ENCODE measurements at places on chromosomes 3 and 15.

- no peak for DNase-seq
- H3K27me3 ChIP-seq: no peaks in the 10 kb centered on the region
- peaks cover 18% of the 10 kb centered on the region for H3K4me1 ChIP-seq
- peak overlapping the region; percentile 20 for H3K4me3 ChIP-seq
These were observed 12.4 kb downstream of the PCYT1A start for GRCh38 chr3:196275126-196275525.

DNA sequence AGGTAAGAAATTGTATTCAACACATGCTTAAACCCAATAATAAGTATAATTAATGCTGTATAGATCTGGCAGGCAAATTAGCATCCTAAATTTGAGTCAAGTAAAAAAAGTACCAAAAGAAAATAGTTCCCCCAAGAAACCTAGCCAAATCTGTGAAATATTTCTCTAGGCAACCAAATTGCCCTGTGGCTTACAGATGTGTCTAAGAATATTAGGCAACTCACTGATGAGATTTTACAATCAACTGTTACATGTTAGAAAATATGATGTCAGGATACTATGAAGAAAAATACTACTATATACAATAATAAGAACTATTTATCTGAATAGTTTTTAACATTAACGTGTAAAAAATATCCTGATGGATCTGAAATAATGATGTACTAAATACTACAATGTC lies 397.1 kb downstream of the TIGIT start:
- H3K27ac ChIP-seq: no peak overlapping the region
- no peak for DNase-seq
- H3K4me1 ChIP-seq: no peaks in the 10 kb centered on the region
- H3K27me3 ChIP-seq: no peaks in the 10 kb centered on the region

DNA sequence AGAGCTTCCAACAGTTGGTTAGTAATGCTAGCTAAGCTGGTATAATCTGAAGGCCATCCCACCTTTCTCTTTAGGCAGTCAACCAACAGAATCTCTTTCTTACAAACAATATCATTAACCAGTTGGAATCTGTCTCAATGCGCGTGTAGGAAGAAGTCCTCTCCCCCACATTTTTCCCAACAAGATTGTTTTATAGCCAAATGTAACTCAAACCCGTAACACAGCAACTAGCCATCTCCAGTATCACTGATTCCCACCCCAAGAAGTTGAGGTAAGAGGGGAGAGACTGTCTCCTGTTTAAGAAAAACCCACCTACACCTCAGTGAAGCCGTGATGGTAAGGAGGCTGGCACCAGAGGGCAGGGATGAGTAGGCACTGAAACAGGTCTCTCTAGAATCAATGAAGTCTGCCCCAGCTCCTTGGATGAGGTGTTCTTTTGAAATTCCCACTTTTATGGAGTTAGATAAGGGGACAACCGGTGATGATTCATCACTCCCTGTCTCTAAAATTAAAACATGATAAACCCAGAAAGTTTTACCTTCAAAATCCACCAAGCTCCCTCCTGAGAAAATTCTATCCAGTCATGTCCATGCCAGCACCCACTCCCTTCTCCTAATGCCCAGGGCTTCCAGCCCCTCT lies 30.9 kb downstream of the CDC25A start:
- DNase-seq: no peak
- H3K27ac ChIP-seq: no peak overlapping the region
- H3K27me3 ChIP-seq: no peaks in the 10 kb centered on the region
- no peak overlapping the region for H3K4me3 ChIP-seq
- H3K4me1 ChIP-seq: no peaks in the 10 kb centered on the region

- no peaks in the 10 kb centered on the region for H3K36me3 ChIP-seq
- H3K4me3 ChIP-seq: no peak overlapping the region
- no peak for DNase-seq
- no peak overlapping the region for H3K27ac ChIP-seq
- no peaks in the 10 kb centered on the region for H3K27me3 ChIP-seq
These were observed 205.0 kb upstream of the ADAMTS9 start for GRCh38 chr3:64892671-64893309.

DNA sequence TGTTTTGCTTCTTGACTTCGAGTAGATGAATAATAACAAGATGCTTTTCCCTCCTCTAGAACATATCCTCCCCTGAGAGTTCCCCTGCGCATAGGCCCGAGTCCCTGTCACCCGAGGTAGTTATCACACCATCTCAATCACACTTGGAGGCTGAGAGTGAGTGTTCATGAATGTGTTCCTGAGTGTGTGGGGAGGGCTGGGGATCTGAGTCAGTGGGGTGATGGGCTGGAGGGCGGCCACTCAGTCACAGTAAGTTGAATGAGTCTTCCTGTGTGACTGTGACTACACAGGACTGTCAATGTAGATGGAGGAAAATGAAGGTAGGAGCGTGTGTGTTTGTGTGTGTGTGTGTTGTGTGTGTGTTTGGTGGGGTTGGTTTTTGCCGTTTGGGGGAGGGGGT lies 71.0 kb downstream of the SETD5 start:
- no peaks in the 10 kb centered on the region for H3K4me1 ChIP-seq
- no peak for DNase-seq
- no peak overlapping the region for H3K27ac ChIP-seq
- H3K4me3 ChIP-seq: no peak overlapping the region

DNA sequence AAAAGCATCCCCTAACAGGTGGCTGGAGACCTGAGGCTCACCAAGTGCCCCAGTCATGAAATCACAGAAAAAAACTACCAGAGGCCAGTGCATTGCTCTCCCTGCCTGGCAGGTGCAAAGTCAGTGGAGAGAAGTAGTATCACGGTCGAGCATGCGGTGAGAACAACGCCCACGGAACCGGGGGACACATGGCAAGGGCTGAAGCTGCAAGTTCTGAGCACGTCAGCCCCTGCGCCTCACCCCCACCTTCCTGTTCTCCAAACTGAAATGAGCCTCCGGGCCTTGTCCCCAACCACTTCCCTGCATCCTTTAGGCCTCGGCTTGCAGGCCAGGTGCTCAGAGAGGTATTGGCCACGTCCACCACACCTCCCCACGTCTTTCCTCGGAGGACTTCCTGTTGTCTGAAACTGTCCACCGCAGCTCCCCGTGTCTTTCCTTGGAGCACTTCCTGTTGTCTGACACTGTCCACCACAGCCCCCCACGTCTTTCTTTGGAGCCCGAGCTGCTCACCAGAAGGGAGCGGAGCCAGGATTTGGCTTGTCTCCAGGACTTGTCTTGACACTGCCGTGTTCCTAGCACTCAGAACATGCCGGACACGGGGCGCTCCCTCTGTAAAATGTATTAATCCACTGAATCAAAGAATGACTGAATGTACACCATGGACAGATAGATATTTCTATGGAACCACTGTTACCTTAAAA lies 43.9 kb downstream of the NSMCE3 start:
- no peak for DNase-seq
- H3K27me3 ChIP-seq: peaks cover 5% of the 10 kb centered on the region
- no peak overlapping the region for H3K4me3 ChIP-seq
- H3K36me3 ChIP-seq: no peaks in the 10 kb centered on the region
- no peaks in the 10 kb centered on the region for H3K4me1 ChIP-seq
- no peak overlapping the region for H3K27ac ChIP-seq

GRCh38 chr3:108453565-108453964 lies 56.8 kb downstream of the MYH15 start:
- no peaks in the 10 kb centered on the region for H3K4me1 ChIP-seq
- H3K36me3 ChIP-seq: no peaks in the 10 kb centered on the region
- DNase-seq: no peak
- H3K4me3 ChIP-seq: no peak overlapping the region
- H3K27me3 ChIP-seq: no peaks in the 10 kb centered on the region

DNA sequence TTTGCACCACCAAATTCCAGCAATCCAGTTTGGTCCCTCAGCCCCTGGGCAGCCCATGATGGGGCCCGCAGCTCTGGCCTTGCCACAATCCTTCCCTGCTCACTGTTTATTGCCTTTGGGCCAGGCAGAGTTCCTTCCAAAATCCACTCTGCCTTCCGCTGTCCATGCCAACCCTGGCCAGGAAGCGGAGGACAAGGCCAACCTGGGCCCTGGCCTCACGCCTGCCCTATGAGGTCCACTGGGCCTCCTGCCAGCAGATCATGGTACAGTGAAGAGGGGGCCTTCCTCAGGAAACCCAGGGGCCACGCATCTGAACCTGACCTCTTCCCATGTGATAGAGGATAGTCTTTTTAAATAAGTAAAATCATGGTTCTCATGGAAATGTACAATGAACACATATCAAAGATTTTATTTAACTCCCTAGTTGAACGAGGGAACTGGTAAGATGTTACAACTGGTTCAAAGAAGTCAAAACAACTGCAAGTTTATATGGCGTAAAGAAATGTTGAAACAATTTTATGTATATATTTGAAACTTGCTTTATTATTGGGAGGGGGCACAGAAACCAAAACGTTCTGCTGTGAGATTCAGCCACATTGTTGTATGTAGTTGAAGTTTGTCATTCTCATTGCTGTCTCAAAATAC lies 95.8 kb upstream of the TNFAIP8L3 start:
- peaks cover 8% of the 10 kb centered on the region for H3K27me3 ChIP-seq
- no peak overlapping the region for H3K27ac ChIP-seq
- no peak overlapping the region for H3K4me3 ChIP-seq
- H3K36me3 ChIP-seq: no peaks in the 10 kb centered on the region
- DNase-seq: no peak

GRCh38 chr3:141266797-141267555 lies 35.4 kb downstream of the PXYLP1 start:
- H3K27ac ChIP-seq: peak overlapping the region; percentile 53
- H3K27me3 ChIP-seq: no peaks in the 10 kb centered on the region
- H3K4me3 ChIP-seq: peak overlapping the region; percentile 62
- DNase-seq: no peak
- H3K4me1 ChIP-seq: peaks cover 5% of the 10 kb centered on the region
- no peaks in the 10 kb centered on the region for H3K36me3 ChIP-seq

DNA sequence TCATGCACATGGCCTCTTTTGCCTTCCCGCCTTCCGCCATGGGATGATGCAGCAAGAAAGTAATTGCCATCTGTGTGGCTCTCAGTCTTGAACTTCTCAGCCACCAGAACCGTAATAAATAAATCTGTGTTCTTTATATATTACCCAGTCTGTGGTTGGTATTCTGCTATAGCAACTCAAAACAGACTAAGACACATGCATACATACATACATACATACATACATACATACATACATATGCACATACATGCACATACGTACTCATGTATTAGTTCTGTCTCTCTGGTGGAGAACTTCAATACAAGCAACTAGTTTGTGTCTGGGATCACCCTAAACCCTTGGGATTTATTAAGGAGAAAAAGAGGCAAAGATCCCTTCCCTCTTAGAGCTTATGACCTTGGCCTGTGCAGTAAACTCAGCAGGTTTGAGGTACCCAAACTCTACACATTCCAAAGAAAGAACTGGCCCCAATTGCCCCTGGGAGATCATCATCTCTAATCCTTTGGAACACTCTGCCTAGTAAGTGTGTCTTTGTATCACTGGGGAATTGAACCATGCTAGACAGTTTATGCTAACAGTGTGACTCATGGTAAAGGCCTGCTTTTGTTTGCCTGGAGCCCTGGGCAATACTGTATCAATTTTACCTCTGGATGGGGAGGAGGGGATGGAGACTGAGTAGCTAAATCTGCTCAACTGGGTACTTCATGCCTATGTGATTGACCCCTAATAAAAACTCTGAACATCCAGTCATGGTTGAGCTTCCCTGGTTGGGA lies 115.6 kb upstream of the LMCD1 start:
- no peaks in the 10 kb centered on the region for H3K27me3 ChIP-seq
- DNase-seq: no peak
- H3K36me3 ChIP-seq: no peaks in the 10 kb centered on the region
- H3K27ac ChIP-seq: no peak overlapping the region

DNA sequence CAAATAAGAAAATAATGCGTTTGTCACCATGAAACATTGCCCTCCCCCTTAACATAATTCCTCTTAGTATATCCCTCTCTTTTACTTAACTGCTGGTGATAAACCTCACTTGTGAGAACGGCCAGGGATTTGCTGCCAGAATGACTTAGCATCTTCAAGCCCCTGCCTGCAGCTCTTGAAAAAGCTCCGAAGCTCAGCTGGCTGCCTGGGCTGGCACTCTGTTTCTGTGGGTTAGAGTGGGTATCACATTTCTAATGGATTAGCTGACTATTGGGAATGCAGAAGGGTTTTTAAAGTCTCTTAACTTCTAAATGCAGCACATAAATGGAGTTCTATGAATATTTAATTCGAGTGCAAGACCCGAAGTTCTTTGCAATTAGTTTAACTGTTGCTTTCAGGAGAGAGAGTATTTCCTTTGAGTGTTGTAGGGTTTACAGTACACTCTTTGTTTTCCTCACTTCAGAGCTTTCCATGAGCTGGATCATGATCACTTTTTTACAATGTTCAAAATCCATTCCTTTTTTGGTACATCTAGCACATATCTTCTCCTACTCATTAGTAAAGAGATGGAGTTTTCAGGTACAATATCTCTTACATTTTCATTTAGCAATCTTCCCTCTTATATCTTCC lies 124.7 kb upstream of the RBMS3 start:
- H3K36me3 ChIP-seq: no peaks in the 10 kb centered on the region
- no peak overlapping the region for H3K4me3 ChIP-seq
- no peaks in the 10 kb centered on the region for H3K27me3 ChIP-seq
- H3K4me1 ChIP-seq: no peaks in the 10 kb centered on the region
- no peak for DNase-seq

- no peaks in the 10 kb centered on the region for H3K4me1 ChIP-seq
- no peak overlapping the region for H3K4me3 ChIP-seq
- H3K27me3 ChIP-seq: no peaks in the 10 kb centered on the region
- no peaks in the 10 kb centered on the region for H3K36me3 ChIP-seq
- no peak for DNase-seq
These were observed 17.6 kb downstream of the MUC13 start for GRCh38 chr3:124916837-124917409.

DNA sequence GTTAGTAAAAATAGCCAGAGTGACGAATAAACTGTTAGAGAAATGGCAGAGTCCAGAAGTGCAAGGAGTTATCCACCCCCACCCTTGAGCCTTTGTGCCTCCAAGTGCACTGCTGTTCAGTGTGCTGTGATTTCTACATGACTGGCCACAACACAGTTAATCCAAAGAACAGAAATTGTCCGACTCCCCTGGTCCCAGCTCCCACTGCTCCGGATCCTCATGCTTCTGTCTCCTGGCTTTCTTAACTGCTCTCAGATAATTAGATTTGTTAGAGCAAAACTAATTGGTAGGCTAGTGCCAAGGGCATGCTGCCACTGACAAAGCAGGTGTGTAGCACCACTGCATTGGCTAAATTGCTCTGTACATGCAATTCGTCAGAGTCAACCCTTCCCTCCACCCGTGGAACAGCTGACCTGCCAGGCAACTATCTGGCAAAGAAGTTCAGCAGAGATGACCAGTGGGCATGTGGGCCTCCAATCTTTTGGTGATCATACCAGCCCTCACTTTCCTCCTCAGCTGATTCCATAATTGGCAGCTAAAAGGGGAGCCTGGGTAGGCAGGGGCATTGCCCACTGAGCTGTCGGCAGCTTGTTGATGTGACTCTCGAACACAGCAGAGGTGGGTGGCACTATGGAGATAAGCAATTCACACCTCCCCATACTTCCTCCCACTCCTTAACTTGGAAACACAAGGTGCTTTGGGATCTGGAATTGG lies 18.9 kb upstream of the ACAP2 start:
- no peaks in the 10 kb centered on the region for H3K36me3 ChIP-seq
- H3K27me3 ChIP-seq: no peaks in the 10 kb centered on the region
- H3K4me3 ChIP-seq: no peak overlapping the region
- no peak overlapping the region for H3K27ac ChIP-seq
- H3K4me1 ChIP-seq: peaks cover 6% of the 10 kb centered on the region

- H3K4me3 ChIP-seq: peak overlapping the region; percentile 90
- peak overlapping the region; percentile 82 for H3K27ac ChIP-seq
- no peak for DNase-seq
- H3K27me3 ChIP-seq: no peaks in the 10 kb centered on the region
- H3K36me3 ChIP-seq: peaks cover 4% of the 10 kb centered on the region
These were observed 1.2 kb downstream of the PARP16 start for GRCh38 chr15:65285291-65286068.

Data from effector memory CD4-positive, alpha-beta T cell (primary cell).